ENCODE measurements at places on chromosomes 12 and 14.

DNA sequence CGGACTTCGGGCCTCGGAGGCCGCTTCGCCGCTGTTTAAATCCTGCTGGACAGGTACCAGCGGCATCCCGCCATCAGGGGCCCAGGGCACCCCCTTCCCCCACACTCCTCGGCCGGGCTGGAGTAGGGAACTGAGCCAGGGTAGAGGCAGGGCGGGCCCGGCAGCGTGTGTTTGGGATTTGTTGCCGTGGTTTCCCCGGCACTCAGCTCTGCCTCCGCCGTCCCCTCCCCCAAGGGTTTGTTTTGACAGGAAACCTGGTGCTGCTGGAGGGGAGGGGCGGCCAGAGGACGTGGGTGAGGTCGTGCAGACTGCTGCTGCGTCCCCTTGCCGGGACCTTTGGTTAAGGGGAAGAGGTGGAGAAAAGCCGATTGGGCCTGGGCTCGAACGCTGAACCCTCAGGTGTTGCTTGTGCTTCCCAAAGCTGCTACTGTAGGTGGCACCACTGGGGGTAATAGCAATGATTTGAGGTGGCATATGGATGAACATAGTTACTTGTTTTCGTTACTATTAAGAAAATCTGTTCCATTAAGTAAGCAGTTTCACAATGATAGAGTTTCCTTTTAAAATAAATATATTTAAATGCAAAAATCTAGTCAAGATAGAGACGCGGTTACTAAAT is 778 bp downstream of the TCP11L2 start:
- peak; percentile 50 for DNase-seq

- DNase-seq = no peak
Measured at GRCh38 chr12:30416631-30417030, 279.0 kb downstream of the IPO8 start.

DNA sequence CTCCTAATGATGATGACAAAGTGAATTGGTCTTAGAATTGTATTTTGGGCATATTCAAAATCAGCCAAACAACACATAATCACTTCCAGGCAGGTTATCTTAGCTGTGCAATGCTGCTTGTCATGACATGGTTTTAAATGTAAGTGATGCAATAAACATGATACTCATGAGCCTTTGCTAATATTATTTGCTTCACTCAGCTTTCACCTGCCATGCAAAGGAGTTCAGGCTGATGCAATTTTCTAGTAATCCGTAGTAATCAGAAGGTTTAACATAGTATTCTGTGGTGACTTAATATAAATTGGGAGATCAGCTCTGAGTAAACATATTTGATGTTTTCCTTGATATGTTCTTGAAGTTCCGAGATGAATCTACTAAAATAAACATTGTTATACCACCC is 29.1 kb downstream of the TMEM260 start:
- DNase-seq = no peak

DNA sequence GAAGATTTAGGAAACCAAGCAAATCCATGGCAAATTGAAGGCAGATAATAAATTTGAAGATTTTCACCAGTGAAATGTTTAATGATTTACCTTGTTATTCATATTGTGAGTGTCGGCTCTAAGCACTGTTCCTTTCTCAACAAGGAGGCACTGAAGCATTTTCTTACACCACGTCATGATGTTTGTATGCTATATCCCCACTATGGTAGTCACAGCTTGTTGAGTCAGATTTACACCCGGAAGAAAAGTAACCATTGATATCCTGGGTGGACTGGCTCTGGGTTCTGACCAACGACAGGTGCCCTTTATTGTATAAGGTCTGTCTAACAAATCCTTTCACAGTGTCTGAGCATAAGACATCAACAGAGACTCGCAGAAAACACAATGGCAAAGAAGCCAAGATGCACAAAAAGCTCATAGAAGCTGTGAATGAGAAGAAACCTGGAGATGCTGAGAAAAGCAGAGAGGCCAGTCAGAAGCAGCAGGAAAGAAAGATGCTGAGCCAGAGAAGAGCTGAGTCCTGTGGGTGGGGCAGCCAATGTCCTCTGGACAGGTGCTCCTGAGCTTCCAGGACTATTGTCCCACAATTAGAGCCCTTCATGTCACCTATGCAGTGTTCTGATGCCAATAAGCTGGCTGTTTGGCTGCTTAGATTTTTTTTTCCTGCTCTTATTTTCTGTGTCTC is 49.7 kb upstream of the ARHGAP5 start:
- no peak for DNase-seq

- DNase-seq = no peak
Measured at GRCh38 chr12:92951006-92951405, 21.9 kb upstream of the EEA1 start.

GRCh38 chr12:129331356-129332085 is 478.2 kb downstream of the GLT1D1 start:
- no peak for DNase-seq

DNA sequence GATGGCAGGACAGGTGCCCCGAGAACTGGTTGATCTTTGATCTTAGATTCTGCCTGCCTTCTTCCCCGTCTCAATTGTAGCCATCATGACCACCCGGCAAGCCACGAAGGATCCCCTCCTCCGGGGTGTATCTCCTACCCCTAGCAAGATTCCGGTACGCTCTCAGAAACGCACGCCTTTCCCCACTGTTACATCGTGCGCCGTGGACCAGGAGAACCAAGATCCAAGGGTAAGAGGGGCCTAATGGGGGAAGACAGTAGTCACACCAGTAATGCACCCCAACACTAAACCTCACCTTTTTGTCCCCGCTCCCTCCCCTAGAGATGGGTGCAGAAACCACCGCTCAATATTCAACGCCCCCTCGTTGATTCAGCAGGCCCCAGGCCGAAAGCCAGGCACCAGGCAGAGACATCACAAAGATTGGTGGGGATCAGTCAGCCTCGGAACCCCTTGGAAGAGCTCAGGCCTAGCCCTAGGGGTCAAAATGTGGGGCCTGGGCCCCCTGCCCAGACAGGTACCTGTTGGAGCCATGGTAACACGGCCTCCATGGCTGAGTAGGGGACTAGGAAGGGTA is 556 bp downstream of the TROAP start:
- DNase-seq = no peak

DNA sequence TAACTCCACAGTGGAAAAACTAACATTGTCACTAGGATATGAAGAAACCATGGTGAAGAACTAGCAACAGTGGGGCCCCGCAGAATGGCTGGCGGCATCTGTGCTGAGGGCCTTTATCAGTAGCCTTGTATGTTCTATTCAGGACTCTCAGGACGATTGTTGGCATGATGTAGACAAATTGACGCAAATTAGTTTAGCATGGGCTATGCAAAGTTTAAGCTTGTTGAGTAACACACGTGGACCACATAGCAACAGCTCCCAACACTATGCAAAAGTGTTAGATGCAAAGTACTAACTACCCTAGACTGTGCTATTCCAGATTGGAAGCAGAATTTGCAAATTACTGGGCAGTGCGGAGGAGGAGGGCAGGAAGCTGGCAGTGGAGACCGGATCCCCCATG is 38.2 kb upstream of the TMEM263 start:
- no peak for DNase-seq

DNA sequence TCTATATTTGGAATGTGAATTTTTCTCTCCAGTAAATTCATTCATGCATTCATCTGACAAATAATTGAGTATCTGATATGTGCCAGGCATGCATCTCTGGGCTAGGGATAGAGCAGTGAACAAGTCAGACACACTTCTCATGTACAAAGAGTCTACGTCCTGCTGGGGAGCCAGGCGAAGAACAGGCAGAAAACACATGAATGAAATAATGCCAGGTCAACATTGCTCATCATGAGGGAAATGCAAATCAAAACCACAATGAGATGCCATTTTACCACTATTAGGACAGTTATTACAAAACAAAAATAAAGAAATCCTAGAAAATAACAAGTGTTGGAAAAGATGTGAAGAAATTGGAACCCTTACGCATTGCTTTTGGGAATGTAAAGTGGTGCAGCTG is 90.3 kb downstream of the PAX9 start:
- no peak for DNase-seq

GRCh38 chr14:44414646-44415045 is 92.4 kb downstream of the FSCB start:
- DNase-seq = no peak

DNA sequence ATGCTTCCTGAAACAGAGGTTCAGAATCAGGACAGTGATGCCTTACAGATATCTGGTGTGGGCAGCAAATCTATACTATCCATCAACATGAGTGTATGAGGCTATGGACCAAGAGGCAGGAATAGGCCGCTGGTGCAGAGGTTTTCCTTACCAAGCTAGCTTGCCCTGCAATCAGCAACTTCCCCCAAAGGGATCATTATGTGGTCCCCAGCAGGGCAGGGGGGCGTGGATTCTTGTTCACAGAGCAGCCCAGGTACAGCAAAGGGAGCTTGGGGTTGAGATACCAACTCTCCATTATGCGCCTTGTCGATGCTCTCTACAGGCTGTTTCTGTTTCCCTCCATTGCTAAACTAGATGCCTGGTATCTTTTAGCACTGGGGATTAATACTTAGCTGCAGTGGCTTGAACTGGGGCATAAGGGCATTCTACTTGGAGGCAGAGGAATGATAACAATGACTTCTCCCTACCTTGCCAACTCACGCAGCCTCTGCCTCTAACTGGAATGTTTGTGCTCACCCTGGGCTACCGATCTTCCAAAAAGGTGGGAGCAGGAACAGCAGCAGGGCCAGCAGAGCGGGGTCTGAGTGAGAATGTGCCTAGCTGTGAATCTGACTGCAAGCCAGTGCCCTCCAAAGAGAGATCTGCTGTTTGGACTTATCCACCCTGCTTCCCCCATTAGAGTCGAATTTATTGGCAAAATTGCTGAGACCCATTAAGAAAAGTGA is 10.3 kb upstream of the KRT1 start:
- no peak for DNase-seq

- DNase-seq = no peak
Measured at GRCh38 chr14:32622742-32623141, 293.6 kb downstream of the AKAP6 start.

DNA sequence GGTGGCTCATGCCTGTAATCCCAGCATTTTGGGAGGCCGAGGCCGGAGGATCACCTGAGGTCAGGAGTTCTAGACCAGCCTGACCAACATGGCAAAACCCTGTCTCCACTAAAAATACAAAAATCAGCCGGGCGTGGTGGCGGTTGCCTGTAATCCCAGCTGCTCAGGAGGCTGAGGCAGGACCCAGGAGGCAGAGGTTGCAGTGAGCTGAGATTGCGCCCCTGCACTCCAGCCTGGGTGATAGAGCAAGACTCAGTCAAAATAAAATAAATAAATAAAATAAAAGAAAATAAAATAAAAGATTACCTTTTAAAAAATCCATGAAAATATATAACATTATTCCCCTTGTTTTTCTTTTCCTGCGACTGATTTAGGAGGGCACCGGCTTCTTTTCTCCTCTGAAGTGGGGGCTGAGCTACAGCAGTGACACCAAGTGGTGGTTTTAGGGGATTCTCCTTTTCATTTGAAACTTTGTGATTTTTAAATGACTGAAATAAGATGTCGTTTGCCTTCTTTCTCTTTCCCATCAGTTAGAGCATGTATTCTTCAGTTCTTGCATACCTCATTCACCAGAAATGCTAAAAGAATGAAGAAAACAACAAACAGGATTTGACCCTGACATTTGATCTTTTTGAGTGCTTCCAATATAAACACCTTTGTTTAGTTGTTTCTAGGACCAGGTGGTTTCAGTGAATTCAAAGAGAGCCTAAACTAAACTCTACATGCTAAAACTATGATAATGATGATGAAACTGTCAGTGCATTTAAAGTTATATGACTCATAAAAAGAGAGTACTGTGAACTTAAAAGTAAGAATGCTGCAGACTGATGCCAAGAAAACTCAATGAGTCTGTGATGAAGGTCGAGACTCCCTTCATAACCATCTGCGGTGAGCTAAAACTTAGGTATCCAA is 22.6 kb upstream of the PKP2 start:
- DNase-seq = no peak

DNA sequence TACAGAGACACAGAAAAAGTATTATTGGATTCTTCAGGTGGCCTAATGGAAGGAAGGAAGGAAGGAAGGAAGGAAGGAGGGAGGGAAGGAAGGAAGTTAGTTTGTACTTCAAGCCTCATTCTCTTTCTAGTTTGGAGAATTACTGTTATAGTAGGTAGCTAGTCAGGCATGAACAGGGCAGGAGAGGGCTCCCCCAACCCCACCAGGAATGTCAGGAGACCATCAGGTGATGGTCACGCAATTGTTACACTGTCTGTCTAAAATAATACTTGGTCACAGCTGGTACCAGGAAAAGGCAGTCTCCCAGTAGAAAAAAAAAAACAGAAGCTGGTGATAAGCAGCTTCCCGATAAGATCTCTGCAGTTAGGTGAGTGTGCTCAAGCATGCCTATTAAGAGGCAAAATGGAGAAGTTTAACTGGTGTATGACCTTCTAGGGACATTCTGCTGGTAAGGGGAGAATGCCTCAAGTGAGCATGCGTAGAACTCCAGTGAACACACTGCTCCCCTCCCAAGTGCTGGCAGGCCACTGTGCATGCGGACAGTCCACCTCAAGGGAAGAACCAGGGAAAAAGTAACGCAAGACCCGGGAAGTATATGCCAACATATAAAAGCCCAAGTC is 358.4 kb upstream of the SOX5 start:
- no peak for DNase-seq

DNA sequence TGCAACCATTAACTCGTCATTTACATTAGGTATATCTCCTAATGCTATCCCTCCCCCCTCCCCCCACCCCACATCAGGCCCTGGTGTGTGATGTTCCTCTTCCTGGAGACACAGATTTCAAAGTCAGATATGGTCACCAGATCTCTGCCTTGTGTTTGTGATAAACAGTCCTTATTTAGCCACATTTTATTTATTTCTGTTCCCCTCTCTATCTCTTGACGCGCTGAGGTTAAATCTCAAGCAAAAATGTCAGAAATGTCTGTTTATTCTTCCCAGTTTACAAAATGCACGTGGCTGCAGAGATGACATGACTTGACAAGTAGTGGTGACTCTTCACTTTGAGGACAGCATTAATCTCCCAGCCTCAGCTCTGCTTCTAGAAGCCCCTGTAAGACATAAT is 11.5 kb upstream of the RASSF3 start:
- no peak for DNase-seq

DNA sequence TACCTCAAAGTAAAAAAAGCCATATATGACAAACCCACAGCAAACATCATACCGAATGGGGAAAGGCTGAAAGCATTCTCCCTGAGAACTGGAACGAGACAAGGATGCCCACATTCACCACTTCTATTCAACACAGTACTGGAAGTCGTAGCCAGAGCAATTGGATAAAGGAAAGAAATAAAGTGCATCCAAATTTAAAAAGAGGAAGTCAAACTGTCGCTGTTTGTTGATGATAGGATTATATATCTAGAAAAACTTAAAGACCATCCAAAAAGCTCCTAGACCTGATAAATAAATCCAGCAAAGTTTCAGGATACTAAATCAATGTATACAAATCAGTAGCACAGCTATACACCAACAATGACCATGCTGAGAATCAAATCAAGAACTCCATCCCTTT is 5.2 kb downstream of the NDUFA12 start:
- no peak for DNase-seq

GRCh38 chr14:36626151-36626550 is 35.5 kb upstream of the PAX9 start:
- DNase-seq = no peak

DNA sequence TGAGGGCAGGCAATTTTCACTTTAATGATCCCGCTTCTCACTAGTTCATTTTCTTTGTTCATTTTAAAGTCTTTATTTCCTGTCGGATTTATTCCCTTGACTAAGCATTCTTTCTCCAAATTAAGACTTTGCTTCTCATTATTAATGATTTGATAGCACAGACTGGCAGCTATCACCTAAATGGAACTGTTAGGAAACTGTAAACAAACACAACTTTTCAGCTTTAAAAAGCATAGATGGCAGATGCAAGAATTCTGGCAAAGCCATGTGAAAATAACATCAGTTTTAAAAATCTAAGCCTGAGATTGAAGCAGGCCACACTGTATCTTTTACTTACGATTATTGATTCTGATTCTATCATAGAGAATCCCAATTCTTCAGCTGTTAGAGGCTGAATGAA is 111.4 kb downstream of the GARIN6 start:
- no peak for DNase-seq

Data from stimulated activated CD8-positive, alpha-beta memory T cell treated with anti-CD3 and anti-CD28 coated beads, Interleukin-4, amount 100 ng/mL, for 24 hours (primary cell).